ENCODE measurements at places on chromosomes 12 and 14.
A peak's percentile ranks its signal among the peaks of the same experiment; 100 is the strongest.

- no peak for DNase-seq
Observed at GRCh38 chr12:90015228-90015627, 306.6 kb upstream of the ATP2B1 start.

DNA sequence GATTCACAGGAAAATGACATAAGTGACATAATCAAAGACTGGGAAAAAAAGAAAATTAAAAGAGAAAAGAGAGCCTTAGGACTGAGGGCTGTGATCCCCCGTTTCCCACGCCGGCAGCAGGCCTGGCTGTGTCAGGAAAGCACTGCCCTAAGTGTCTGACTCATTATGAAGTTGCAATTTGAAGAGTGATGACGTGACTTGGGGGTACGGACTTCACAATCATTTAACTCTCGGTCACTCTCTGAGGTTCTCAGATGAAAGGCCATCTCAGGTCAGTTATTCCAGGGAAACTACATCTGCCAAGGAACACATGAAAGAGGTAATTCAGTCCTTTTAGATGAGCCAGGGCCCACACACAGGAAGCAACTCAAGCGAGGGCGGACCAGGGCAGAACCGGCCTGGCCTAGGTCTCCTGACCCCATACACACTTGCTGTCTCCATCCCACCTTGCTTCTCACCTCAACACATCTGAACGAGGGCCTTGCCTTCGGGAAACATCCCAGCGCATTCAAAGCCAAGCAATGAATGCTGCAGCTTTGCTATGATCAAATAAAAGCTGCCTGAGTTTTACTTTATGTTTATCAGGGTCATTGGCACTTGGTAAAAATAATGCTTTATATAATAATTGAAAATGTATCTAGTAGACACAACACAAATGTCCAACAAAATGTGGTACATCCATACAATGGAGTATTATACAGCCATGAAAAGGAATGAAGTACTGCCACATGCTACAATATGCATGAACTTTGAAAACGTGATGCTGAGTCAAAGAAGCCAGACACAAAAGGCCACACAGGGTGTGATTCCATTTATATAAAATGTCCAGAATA is 2.7 kb downstream of the SSH1 start:
- DNase-seq = no peak

DNA sequence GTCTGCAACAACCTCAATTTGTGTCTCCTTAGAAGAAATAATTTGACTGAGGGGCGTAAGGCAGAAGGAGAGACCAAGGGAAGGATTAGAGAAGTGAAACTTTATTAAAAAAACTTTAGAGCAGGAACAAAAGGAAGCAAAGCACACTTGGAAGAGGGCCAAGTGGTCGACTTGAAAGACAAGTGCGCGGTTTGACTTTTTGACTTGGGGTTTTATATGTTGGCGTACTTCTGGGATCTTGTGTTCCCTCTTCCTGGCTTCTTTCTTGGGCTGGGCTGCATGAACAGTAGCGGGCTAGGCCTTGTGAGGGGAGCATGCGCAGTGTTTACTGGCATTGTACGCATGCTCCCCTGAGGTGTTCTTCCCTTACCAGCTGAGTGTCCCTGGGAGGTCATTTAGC is 369.3 kb upstream of the DCN start:
- no peak for DNase-seq

DNA sequence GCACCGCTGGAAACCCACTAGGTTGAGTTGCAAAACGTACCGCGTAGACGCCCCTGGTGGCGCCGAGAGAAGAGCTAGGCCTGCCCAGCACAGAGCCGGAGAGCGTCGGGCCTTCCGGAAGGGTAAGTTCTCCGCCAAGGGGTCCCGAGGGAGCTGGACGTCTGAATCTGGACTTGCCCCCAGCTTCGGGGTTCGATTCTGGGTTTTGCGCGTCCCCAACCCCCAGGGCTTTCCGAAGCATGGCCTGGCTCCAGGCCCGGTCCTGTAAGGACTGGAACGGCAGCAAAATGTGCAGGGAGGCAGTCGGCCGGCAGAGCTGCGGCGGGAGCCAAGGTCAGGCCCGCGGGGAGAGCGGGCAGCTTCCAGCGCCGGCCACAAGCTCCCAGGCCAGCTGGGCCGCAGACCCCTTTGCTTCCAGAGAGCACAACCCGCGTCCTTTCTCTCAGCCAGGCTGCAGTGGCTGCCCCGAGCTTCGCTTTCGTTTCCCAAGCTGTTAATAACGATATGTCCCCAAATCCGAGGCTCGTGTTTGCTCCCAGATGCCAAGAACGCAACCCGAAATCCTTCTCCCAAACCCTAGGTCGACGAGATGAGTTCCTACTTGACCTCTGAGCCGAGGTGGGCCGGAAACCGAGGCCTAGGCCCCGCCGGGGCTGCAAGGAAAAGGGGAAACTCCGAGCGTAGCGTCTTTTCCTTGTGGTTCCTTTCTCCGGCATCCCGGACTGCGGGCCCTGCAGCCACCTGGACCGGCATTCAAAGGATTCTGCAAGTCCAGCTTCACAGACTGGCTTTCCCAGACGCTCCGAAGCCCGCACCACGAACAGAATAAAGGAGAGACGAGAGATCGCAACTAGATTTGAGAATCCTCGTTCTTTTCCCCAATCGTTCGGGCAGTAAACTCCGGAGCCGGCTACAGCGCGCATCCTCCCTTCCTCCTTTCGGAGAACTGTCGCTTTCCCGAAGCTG is 3.2 kb upstream of the TBX5 start:
- DNase-seq = no peak

- no peak for DNase-seq
Observed at GRCh38 chr12:116697305-116697704, 40.6 kb downstream of the SPRING1 start.

GRCh38 chr14:37230551-37231194 is 32.9 kb downstream of the MIPOL1 start:
- DNase-seq = peak; percentile 22

GRCh38 chr12:54935235-54935951 is 49.2 kb downstream of the TESPA1 start:
- DNase-seq = no peak

DNA sequence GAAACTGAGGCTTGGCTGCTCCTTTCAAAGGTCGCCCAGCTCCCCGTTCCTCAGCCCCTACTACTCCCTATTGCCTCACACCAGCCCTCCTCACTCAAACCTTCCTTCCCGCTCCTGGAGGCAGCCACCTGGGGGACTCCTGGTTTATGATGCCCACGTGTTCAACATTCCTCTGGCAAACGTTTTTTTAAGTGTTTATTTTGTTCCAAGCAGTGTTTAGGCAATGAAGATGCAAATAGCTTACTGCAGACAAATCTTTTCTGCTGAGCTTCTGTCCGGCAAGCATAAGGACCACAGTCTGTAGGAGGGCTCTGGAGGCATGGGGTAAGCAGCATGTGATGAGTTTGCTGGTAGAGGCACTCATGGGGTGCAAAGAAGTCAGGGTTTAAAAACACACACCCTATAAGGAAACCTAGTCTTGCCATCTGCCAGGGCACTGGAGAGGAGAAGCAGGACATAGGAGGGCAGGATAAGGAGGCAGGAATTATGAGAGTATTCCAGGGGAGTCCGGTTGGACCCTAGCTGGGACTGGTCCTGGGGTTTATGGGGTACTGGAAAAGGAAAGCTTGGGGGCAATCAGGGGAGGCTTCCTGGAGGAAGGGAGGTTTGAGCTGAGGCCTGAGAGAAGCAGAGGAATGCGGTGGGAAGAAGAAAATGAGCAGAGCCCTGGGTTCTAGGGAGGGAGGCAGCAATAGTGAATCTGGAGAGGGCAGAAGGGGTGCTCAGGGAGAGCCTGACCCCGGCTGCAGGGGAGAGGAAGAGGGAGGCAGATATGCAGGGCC is 123.3 kb downstream of the NCOR2 start:
- no peak for DNase-seq

DNA sequence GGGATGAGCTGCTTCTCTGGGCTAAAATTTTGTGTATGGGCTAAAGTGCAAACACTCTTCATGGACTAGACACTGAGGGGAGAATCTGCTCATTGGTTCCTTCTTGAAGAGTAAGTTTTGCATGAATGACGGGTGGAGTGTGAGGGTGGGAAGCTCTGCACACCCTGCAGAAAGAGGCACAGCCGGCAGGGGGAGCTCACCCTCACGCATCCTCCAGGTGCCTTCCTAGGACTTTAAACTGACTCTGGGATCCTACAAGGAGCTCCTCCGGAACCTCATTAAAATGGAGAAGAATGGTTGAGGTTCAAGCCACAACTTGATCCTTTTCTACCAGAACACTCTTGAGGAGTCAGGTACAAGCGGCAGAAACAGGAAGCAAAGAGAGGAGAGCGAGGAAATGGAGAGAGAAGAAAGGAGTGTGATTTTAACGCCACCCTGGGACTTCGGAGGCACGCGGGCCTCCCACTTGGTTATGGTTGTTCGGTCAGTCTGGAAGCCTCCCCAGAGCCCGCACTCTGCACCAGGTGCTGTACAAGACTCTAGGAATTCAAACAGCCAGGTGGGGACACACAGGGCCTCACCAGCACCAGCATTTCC is 87.5 kb downstream of the SETD3 start:
- DNase-seq = no peak

- no peak for DNase-seq
Observed at GRCh38 chr14:74575936-74576335, 36.1 kb downstream of the LTBP2 start.

DNA sequence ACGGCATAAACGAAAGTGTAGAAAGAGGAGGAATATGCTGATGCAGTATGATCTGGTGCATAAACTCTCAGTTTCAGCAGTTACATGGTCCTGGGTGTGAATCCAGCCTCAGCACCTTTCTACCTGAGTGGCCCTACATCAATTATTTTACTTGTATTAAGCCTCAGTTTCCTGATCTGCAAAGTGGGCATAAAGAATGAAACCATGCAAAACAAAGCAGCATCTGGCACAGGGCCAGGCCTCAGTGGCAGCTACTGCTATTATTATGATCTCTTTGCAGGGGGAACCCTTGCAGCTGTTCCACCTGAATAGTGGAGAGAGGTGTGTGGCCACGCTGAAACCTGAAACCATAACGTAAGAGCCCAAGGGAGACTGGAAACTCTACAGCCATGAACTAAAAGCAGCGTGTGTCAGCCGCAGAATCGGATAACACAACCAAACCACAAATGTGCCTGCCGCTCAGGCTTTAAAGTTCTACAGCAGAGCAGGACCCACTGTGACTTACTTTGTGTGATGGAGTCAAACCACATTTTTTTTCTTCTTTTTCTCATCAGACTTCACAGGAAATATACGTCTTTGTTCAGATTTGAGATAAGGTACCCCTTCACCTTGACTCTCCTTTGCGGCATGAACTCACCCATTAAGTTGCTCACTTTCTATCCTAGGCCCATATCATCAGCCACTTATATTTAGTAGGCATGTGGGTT is 29.2 kb upstream of the FOS start:
- no peak for DNase-seq

- DNase-seq = no peak
Observed at GRCh38 chr12:68790081-68790951, 17.7 kb upstream of the MDM2 start.

GRCh38 chr12:92928421-92928961 is 604 bp downstream of the EEA1 start:
- DNase-seq = no peak

DNA sequence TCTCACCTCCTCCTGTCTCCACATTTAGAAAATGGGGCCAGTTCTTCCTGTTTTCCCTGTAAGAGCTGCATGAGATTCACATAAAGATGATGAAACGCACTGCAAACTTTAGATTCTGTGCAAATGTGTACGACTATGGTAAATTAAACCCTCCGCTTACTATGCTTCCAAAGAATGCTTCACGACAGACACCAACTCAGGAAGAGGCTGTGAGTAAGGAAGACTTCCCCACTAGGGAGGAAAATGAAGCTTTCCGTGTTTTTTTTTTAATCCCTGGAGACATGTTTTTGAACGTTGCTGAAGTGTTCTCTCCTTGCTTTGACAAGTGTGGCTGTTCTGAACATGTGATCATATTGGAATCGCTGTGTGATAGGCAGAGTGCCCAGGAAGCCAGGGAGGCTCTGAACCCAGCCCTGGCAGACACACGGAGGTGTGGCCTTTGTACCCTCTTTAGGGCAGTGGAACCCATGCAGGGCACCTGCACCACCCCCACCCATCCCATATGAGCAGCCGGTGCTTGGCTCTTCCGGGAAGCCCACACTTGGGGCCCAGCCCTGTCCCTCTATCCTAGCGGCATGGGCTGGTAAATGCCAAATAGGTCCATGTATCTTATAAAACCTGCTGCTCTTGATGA is 7.5 kb upstream of the SYNE3 start:
- DNase-seq = no peak

GRCh38 chr14:26330982-26331381 is 266.9 kb downstream of the NOVA1 start:
- DNase-seq = no peak

- DNase-seq = no peak
Observed at GRCh38 chr12:46357438-46358324, 14.9 kb downstream of the SLC38A2 start.

DNA sequence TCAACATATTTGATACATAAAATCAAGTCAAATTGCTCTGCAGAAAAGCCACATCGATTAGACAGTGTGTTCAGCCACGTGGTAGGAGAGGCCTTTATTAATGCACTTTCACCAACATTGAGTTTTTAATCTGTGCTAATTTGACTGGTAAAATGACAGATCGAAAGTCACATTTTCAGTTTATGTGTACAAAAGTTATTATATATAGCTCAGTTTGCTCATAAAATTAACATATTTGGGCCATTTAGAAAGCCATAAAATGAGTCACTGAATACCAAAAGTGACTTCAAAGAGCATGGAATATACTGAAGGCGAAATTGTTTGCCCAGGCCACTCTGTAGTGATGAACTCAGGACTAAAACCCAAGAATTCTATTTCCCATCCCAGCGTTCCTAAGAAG is 26.0 kb downstream of the C12orf42 start:
- no peak for DNase-seq

GRCh38 chr14:69153873-69154270 is 953 bp upstream of the DCAF5 start:
- DNase-seq = no peak

- DNase-seq = no peak
Observed at GRCh38 chr12:80432061-80432460, 12.0 kb upstream of the PTPRQ start.

- no peak for DNase-seq
Observed at GRCh38 chr12:119149270-119149669, 29.5 kb upstream of the HSPB8 start.

GRCh38 chr14:70004791-70005190 is 125.6 kb downstream of the SMOC1 start:
- no peak for DNase-seq

DNA sequence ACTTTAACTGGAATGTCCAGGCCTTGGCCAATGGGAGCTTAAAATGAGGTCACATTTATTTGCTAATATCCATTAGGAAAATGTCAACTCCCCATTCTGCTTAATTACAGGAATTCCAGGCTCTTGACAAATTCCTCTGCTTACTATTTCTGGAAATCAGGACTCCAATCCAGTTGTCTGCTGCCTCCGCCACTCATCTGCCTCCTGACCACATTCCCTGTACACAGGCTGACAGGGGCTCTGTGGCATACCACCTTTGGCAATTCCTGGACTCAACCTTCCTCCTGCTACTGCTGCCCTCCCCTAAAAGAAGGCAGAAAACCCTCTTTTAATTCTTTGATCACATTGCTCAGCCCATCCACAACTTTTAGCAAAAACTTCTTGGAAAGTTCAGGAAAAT is 37.9 kb downstream of the KICS2 start:
- no peak for DNase-seq
